Stimulated activated CD8-positive, alpha-beta memory T cell treated with anti-CD3 and anti-CD28 coated beads, Interleukin-7, amount 100 ng/mL, for 4 hours (primary cell): ENCODE measurements at places on chromosomes 5 and 9.

DNA sequence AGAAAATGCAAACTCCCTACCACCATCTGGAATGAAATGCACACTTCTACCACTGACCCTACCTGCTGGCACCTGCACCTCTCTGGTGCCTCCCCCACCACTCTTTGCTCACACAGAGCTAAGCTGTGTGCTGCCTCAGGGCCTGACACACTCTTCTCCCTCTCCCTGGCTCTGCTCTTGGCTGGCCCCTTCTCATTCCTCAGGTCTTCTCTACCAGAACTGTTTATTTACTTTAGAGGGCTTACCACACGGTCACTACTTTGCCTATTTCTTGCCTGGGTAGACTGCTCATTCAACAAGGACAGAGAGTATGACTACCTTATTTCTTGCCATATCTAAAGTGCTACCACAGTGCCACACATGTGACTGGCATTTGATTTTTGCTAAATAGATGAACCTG lies 3.3 kb downstream of the REEP5 start:
- DNase-seq = no peak

DNA sequence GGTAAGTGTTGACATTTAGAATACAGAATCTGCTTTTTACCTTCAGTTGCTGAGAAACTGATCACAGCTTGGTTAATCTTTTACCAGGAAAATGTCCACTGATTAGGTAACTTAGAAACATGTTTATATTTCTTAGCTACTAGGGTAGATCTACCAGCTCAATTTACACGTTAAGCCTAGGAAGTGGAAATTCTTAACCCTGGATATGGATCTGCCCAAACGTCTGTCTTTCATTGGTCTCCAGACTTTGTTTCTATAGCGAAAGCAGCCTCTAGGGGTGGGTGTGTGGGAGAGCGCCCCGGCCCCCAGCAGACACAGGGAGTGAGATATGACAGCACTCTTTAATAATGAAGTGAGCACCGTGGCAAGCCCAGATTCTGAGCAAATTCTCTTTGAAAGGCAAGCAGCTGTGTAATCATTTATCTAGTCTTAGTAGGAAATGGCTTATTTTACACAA lies 141.6 kb upstream of the ZNF608 start:
- DNase-seq = no peak

DNA sequence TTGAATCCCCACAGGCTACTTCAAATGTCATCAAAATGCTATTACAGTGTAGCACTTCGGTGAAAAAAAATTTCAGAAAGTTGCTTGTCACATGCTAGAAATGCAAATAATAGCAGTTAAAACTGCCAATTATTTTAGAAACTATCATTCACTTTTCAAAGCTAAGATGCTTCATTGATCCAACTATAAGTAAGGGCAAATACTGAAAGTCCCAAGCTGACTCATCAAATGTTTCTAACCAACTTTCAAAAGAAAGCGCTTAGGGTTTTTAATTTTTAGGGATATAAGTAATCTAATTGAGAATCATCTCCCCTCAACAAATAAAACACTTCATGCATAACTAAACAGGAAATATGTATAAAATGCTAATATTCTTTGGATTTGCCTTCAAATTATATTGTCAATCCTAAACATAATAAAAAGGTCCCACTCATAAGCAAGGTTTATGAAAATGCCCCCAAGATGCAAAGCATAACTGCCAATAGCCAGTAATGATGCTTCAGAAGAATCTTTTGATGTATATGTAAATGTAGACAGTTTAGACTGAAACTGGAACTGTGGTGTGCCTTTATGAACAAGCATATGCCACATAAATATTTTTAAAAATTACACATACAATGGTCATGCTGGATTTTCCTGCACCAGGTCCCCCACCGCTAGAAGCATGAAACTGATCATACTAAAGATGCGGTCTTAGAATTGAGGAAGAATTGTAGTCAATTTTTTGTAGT lies 12.2 kb downstream of the ACTL7A start:
- DNase-seq = no peak

GRCh38 chr9:111274737-111275136 lies 55.3 kb downstream of the OR2K2 start:
- DNase-seq = no peak

- no peak for DNase-seq
Measured at GRCh38 chr9:70634696-70635095, 220.2 kb upstream of the KLF9 start.

- DNase-seq = no peak
Measured at GRCh38 chr5:107500347-107500746, 170.4 kb downstream of the EFNA5 start.

DNA sequence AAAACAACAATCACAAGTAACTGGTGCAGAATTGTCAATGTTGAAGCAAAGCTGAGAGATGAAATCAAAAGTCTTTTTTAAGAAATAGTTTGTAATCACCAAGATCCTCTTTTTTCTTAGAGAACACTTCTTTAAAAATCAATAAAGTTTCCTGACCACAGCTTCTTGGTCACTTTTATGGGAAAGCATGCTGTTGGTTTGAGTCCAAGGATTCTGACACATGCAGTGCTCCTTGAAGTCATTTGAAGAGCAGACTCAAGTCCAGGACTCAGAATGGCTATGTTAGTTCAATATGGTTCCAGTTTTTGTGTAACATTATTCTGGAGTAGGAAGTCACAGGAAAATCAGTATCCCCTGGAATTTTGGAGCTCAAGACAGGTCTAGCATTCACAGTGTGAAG lies 480.6 kb downstream of the NR2F1-AS1 start:
- DNase-seq = no peak

GRCh38 chr5:51657340-51658240 lies 274.3 kb downstream of the ISL1 start:
- no peak for DNase-seq

DNA sequence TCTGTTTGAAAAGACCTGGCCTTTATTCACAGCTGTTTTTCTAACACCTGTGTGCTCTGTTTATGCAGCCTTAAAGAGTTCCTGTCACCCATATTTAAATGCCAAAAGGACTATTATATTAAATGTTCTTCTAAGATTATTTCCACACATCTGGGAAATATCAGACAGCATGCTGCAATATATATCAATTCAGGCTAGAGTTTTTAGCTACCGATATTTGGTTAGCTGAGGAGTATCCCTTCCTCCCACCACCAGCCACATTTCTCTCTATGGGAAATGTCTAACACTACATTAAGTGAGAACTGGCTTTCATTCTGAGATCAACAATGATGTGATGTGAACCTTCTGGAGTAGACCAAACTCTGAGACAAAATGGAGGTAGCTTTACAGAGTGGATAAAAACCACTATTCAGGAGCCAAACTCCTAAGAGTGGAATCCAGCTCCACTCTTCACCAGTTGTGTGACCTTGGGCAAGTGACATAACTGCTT lies 509.2 kb downstream of the ZNF608 start:
- DNase-seq = no peak

DNA sequence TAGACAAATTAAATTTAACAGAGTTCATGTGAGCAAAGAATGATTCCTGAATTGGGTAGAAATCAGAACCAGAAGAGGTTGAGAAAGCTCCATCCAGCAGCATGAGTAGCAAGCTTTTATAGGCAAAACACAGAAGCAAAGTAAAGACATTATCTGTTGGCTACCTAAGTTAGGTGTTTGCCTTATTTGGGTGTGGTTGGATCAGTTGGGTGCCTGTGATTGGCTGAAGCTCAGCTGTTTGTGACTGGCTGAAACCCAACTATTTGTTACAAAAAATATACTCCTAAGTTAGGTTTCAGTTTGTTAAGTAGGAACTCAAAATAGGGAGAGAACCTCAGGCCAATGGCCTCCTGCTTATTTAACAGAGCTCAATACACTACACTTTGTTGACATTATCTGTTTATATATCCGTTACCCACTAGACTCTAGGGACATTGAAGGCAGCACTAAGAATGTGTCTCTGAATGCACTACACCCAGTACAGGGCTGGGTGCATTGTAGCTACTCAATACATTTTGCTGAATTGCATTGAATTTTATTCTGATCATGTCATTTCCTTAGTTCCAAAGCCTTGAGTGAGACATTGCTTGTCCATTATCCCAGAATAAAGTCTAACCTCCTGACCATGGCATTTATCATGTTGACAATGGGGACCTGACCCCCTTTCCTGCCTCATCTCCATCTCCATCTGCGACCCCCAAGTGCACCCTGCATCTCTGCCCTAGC lies 98.7 kb downstream of the CCDC192 start:
- no peak for DNase-seq

- no peak for DNase-seq
Measured at GRCh38 chr9:79583952-79584654, 12.3 kb downstream of the TLE4 start.

DNA sequence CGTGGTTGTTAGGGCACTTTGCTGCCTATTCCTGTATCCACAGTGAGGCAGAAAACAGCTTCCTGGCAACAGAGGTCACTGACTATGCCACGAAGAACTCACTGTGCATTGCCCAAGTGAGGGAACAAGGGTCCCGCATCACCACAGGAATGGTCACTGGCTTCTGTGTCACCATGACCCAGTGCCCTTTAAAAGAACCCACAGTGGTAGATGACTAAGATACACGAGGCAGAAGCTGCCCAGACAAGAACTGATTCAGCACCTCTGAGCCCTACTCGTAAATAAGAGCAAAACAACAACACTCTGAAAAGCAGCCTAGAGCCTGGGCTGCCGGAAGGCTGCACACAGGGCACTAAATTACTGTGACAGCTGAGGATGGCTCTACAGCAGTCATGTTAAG lies 236.6 kb upstream of the RASEF start:
- DNase-seq = no peak

DNA sequence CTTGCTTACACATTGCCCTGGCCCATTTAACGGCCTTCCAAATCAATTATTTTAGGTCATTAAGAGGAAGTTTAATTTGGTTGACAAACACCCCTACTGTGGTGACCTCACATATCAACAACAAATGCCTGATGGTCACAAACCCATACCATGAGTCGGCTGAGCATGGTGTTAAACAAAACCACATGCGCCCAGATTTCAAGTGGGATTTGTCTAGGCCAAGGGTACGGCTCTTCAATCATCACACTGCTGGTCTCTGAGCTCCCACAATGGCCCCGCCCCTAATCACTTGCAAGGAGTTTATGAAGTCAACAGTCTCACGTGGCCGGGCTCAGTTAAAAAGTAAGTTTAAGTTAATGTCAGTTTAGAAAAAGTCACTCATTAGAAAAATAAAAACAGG lies 243.8 kb downstream of the CRB2 start:
- no peak for DNase-seq

DNA sequence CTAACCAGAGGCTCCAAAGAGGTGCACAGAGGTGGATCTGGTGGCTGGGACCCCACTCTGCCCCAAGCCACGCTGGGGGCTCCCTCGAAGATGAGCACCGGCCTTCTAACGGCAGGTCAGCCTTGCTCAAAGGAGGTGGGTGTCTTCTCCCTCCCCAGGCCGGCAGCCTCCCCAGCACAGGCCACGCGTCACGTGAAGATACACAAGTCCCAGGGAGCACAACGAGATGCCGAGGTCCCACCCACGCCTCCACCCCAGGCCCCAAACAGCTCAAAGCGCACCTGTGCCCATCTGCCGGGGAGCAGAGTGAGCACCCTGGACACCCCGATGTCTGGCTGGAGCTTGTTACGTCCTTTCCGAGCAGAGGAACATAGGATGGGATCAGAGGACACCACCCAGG lies 12.1 kb downstream of the PNPLA7 start:
- DNase-seq = no peak

- no peak for DNase-seq
Measured at GRCh38 chr5:158801268-158801667, 298.4 kb downstream of the EBF1 start.

DNA sequence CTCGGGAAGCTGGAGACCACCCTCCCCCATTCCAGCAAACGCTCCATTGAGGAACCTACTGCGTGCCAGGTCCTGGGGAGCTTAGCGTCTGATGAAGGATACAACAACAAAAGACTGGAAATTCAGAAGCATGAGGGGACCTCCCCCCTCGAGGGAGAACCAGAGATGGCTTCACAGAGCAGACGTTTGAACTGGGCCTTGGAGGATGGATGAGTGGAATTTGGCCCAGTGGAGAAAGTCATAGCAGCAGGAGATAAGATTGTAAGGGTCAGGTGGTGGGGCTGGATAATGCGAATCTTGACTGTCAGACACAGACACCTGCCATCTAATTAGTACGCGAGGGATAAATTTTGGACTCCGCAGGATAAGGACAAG lies 1.2 kb upstream of the SLC25A51 start:
- DNase-seq = no peak

DNA sequence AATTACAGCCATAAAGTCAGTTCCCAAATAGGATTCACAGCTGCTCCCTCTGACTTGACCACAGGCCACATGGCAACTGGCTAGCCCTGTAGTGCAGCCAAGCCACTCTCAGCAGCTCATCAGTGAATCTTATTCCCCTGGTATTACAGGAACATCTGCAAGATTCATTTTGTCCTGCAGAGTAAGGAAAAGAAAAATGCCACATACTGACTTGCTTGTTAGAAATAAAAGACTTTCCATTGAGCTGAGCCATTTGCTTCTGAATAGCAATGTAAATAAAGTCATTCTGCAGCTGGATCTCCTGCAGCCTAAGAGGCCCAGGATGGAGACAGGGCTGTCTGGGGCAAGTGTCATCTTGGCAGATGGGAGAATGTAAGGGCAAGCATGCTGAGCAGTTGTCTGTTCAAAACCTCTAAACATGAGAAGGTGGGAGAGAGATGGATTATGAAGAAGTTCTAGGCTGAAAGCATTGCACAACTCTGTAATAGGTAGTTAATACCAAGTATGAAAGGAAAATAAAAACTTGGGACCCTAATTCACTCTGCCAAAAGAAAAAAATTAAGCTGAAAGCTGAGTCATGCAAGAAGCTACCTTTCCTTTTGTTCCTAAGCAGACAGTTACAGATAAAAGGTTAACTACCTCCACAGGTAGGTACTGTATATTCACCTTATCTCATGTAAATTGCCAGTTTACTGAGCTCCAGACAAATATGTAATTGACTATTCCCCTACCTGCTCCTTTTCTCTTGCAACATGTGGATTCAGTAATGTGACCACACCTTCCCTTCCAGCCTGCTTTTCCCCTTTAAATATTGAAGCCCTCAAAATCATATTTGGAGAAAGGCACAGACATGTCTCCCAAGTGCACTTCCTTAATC lies 244.4 kb upstream of the RAI14 start:
- DNase-seq = no peak

GRCh38 chr5:57698086-57698485 lies 215.5 kb upstream of the ACTBL2 start:
- DNase-seq = no peak

- DNase-seq = no peak
Measured at GRCh38 chr9:117414220-117414905, 494 bp downstream of the ASTN2 start.
